NCI-H2171 treated with DMSO at 0.1 percent for 48 hours (cell line): ENCODE measurements at places on chromosomes 6 and 20.
A peak's percentile ranks its signal among the peaks of the same experiment; 100 is the strongest.

DNA sequence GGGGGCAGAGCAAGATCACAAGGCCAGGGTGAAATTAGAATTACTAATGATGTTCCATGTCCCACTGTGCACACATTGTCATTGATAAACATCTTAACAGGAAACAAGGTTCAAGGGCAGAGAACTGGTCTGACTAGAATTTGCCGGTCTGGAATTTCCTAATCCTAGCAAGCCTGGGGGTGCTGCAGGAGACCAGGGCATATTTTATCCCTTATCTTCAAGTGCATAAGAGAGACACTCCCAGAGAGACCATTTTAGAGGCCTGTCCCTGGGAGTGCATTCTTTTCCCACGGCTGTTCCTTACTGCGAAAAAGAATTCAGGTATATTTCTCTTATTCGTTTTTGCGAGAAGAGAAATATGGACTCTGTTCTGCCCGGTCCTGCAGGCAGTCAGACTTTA, 41.5 kb downstream of the CD83 start:
- DNase-seq = no peak

GRCh38 chr6:170295510-170296422, 4.9 kb upstream of the DLL1 start:
- DNase-seq = peak; percentile 76

DNA sequence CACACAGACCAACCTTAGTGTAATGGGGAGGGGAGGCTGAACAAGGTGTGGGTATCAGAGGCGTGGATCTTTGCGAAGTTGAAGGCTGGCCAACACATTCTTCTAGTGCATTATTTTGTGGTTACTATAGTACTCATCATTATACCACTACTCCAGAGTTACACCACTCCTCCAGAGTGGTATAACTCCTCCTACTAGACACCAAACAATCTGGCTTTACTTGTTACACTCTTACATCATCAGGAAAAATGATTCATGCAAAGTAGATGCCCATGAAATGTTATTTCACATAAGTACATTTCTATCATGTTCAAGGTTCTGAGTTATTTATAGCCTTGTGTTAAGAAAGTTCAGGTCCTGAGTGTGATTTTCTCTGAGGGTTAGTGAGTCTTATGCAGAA, 443.1 kb upstream of the OPRM1 start:
- DNase-seq = no peak

DNA sequence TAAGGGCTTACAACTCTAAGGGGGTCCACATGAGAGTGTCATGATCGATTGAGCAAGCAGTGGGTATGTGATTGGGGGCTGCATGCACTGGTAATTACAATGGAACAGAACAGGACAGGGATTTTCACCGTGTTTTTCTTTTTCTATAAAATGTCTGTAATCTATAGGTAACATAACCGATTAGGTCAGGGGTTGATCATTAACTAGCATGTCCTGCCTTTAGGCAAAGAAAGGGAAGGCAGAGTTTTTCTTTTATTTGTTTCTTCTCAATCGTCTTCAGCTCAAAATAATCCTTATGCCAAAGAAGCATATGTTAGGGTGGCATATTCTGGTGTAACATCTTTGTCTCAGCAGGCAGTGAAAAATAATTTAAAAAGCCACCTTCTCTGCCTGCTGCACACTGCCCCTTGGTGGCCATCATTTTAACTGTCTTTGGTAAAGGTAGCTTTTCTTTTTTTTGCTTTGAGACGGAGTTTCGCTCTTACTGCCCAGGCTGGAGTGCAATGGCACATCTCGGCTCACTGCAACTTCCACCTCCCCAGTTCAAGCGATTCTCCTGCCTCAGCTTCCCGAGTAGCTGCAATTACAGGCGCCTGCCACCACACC, 9.7 kb upstream of the CEP43 start:
- peak; percentile 19 for DNase-seq

- DNase-seq = no peak
Measured at GRCh38 chr6:134577998-134578397, 260.1 kb upstream of the SGK1 start.

DNA sequence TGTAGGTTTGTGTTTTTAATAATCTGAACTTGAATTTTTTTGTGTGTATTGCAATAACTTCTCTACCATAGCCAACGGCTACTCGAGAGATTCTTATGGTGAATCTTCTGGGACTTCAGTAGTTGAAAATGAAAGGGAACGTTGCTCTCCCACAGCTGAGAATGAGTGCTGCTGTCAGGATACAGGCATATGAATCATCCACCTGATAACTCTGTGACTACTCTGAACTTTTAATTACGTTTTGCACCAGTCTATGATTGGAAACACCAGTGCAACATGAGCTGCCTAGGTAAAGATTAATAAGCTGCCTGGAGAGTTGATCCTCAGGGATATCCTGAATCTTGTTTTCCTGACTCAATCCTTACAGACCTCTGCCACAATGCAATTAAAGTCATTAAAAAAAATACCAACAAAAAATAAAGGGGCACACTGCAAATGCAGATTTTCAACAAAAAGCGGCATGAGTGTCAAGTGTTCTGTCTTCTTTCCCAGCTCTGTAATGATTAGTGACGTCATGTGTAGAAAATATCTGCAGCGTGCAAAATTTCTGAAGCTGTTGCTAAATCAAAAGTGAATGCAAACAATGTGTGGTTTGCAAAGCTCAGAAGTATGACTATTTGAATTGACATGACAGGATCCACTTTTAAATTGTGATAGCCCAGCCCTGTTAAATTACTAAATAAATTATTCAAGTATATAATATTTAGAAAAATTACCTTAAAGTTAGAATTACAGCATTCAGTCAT, 432.2 kb downstream of the HTR1B start:
- no peak for DNase-seq

GRCh38 chr20:63693733-63694583, 2.5 kb upstream of the TNFRSF6B start:
- no peak for DNase-seq

GRCh38 chr20:5122873-5123260, 3.1 kb upstream of the PCNA start:
- DNase-seq = no peak

GRCh38 chr20:44039741-44040140, 125.1 kb downstream of the TOX2 start:
- DNase-seq = no peak

GRCh38 chr6:143555071-143555492, 43.6 kb upstream of the FUCA2 start:
- no peak for DNase-seq

DNA sequence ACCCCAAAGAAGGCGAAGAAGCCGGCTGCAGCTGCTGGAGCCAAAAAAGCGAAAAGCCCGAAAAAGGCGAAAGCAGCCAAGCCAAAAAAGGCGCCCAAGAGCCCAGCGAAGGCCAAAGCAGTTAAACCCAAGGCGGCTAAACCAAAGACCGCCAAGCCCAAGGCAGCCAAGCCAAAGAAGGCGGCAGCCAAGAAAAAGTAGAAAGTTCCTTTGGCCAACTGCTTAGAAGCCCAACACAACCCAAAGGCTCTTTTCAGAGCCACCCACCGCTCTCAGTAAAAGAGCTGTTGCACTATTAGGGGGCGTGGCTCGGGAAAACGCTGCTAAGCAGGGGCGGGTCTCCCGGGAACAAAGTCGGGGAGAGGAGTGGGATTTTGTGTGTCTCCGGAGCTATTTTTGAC, 69.6 kb downstream of the HFE start:
- DNase-seq = peak; percentile 87
